ENCODE measurements at places on chromosomes 7 and 10. TPM values are rescaled to one million over a fixed set of nuclear protein-coding genes. Genes with fewer than 3 reads are reported as not detected.

GRCh38 chr7:65279795-65280194 is 93.9 kb upstream of the ZNF92 start:
- DNase-seq: no peak

Gene PCLO
- 9.5 TPM for total RNA-seq

GRCh38 chr7:50463035-50463434 is 12.9 kb upstream of the FIGNL1 start:
- DNase-seq: no peak

GRCh38 chr10:73780966-73781365 is 882 bp upstream of the CHCHD1 start:
- no peak for DNase-seq

- DNase-seq: no peak
Measured at GRCh38 chr7:129568240-129568639, 43.3 kb upstream of the NRF1 start.

Gene C1QL3
- total RNA-seq: 6.5 TPM

DNA sequence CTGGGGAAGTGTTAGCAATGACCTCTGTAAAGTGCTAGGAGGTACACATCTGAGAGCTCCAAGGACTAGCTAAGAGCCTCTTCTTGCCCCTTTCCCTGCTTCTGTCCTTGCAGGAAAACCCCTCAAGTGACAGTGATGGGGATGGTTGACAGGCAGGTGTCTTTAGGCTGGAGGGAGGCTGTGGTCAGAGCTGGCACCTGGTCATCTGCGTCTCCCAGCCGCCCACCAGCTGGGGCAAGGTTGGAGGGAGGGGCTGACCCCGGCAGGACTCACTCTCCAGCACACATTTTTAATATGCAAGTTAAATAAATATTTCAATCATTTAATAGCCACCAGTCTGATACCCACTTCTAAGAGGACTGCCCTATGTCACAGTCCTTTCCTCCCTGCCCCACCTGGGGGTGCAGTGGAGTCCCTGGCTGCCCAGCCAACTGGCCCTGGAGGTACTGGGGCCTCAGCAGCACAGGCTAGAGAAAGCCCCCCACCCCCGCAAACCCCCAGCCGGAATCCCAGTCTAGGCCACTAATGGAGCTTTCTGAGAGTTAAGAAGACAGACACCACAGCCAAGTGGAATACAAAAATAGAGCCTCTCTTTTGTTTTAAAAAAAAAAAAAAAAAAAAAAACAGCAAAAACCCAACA is 6.3 kb downstream of the FGF8 start:
- no peak for DNase-seq
